ENCODE measurements at places on chromosomes 11 and 22.

GRCh38 chr11:37748641-37749040 lies 1150.6 kb upstream of the RAG2 start:
- H3K36me3 ChIP-seq = no peaks in the 10 kb centered on the region
- no peak overlapping the region for H3K4me3 ChIP-seq
- H3K4me1 ChIP-seq = no peaks in the 10 kb centered on the region
- no peaks in the 10 kb centered on the region for H3K27me3 ChIP-seq
- no peak for DNase-seq

DNA sequence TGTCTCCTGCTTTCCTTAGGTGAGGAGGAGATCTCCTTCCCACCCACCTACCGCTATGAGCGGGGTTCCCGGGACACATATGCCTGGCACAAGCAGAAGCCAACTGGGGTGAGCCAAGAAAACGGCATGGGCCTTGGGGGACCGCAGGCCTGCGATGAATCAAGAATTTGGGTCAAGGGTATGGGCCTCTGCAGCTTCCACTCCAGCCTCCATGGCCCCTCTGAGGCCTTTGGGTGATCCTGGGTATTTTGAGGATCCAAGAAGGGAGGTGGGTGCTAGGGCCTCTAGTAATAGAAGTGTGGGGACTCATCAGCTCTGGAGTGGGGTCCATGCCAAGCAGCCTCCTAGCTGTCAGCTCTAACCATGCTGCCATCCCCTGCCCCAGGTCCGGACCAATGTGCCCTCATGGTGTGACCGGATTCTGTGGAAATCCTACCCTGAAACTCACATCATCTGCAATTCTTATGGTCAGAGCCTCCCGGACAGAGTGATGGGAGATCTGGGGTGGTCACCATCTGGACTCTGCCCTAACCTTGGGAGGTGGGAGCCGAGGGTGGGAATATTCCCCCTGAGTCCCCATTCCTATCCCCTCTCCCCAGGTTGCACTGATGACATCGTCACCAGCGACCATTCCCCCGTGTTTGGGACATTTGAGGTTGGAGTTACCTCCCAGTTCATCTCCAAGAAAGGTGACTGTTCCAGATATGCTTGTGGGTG lies 8.6 kb downstream of the INPPL1 start:
- no peak overlapping the region for H3K27ac ChIP-seq
- H3K4me3 ChIP-seq = no peak overlapping the region
- H3K36me3 ChIP-seq = peaks cover 20% of the 10 kb centered on the region
- DNase-seq = no peak
- no peaks in the 10 kb centered on the region for H3K4me1 ChIP-seq

GRCh38 chr11:122765487-122766131 lies 72.7 kb upstream of the CRTAM start:
- no peak for DNase-seq
- H3K36me3 ChIP-seq = no peaks in the 10 kb centered on the region
- H3K27me3 ChIP-seq = no peaks in the 10 kb centered on the region
- H3K4me3 ChIP-seq = no peak overlapping the region

DNA sequence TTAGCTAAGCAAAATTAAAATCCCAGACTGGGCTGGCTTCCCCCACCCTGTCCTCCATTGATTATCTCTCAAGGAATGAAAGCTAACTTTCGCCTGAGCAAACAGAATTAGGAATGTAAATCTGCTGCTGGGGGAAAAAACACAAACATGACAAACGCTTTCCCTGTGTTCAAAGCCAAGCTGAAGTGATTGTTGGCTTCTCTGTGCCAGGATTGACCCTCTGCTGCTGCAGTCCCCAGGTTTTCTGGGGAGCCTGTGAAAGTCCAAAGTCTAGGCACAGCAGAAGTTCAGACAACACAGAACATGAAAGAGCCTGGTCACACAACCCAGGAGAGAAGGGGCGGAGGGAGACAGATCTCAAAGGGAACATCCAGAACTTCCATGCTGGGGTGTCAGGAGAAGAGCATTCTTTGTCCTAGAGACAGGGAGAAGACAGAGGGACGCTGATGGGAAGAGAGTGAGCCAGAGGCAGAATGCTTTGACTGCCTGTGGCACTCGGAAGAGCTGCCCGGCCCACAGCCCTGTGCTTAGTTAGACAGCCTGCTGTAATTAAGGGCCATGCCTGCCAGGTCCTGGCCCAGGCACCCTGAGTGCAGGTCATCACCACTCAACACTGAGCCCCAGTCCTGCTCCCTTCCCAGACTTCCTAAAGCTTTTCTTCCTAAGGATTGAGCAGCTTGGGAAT lies 6.9 kb downstream of the PATZ1 start:
- no peaks in the 10 kb centered on the region for H3K36me3 ChIP-seq
- H3K27me3 ChIP-seq = no peaks in the 10 kb centered on the region
- H3K4me1 ChIP-seq = peaks cover 18% of the 10 kb centered on the region
- H3K27ac ChIP-seq = no peak overlapping the region

- no peaks in the 10 kb centered on the region for H3K36me3 ChIP-seq
- H3K27me3 ChIP-seq = no peaks in the 10 kb centered on the region
- H3K27ac ChIP-seq = no peak overlapping the region
- no peaks in the 10 kb centered on the region for H3K4me1 ChIP-seq
Measured at GRCh38 chr11:33383075-33383919, 126.1 kb downstream of the HIPK3 start.

- H3K4me1 ChIP-seq = no peaks in the 10 kb centered on the region
- no peaks in the 10 kb centered on the region for H3K27me3 ChIP-seq
- DNase-seq = no peak
Measured at GRCh38 chr11:19953909-19954308, 206.4 kb downstream of the DBX1 start.

DNA sequence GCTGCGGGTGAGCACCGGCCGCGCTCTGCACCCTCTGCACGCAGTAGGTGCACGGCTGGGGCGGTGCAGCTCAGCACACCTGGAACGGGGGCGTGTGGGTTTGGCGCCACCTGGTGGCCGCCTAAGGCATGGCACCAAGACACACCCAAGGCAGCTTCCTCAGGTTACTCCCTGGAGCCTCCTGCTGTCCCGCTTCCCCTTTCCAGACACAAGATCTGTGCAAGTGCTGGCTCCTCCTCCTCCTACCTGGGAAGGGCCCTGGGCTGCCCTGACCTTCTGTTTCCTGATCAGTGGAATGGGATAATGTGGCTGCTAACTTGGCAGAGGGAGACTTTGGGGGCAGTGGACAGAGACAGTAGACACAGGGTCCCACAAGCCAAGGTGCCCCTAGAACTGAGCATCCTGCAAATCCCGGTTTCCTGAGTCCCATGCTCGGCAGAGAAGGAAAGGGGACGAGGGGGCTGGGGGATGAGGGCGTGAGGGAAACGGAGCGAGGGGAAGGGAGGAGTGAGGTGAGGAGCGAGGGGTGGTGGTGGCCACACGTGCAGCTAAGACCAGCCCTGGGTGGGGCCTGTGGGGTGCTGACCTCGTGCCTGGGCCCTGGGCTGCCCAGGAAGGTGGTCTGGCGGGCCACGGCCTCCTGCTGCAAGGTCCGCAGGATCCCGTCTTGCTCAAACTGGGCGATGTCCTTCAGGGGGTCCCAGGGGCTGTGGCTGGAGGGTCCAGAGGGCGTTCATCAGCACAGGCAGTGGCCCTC lies 34.8 kb upstream of the CARS1 start:
- no peaks in the 10 kb centered on the region for H3K4me1 ChIP-seq
- no peak overlapping the region for H3K4me3 ChIP-seq
- DNase-seq = peak; percentile 54
- no peaks in the 10 kb centered on the region for H3K27me3 ChIP-seq
- H3K36me3 ChIP-seq = peaks cover 5% of the 10 kb centered on the region

GRCh38 chr11:8757047-8757446 lies 74.5 kb downstream of the RPL27A start:
- no peak overlapping the region for H3K4me3 ChIP-seq
- DNase-seq = no peak
- H3K4me1 ChIP-seq = peaks cover 4% of the 10 kb centered on the region
- H3K27ac ChIP-seq = peak overlapping the region; percentile 19

DNA sequence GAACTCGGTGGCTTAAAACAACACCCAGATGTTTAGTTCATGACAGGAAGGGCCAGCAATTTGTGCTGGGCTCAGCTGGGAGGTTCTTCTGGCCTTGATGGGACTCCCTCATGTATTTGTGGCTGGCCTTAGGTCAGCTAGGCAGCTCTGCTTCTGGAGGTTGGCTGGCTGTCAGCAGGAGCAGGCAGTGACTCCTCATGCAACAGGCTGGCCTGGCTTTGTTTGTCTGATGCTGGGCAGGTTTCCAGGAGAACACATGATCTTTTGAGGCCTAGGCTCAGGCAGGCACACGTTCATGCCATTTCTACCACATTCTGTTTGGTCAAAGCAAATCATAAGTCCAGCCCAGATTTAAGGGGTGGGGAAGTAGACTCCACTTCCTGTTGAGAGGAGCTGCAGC lies 571.2 kb downstream of the TBC1D22A start:
- H3K27ac ChIP-seq = no peak overlapping the region
- H3K4me1 ChIP-seq = no peaks in the 10 kb centered on the region
- no peak overlapping the region for H3K4me3 ChIP-seq
- peak; percentile 23 for DNase-seq

DNA sequence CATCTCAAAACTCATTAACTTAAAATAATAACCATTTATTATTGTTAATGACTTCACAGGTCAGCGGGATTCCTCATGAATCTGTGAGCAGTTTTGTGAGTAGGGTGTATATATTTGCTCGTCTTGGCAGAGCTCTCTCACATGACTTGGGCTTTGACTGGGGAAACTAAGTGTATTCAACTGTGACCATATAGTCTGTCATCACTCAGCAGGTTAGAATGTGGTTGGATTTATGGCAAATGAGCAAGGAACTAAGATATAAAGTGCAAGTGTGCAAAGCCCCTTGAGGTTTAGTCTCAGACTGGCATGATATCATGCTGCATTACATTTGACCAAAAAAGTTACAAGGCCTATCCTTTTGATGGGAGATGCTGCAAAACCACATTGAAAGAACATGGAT lies 254.8 kb downstream of the CNTN5 start:
- H3K27ac ChIP-seq = no peak overlapping the region
- no peak overlapping the region for H3K4me3 ChIP-seq
- DNase-seq = no peak
- H3K27me3 ChIP-seq = no peaks in the 10 kb centered on the region
- no peaks in the 10 kb centered on the region for H3K36me3 ChIP-seq

DNA sequence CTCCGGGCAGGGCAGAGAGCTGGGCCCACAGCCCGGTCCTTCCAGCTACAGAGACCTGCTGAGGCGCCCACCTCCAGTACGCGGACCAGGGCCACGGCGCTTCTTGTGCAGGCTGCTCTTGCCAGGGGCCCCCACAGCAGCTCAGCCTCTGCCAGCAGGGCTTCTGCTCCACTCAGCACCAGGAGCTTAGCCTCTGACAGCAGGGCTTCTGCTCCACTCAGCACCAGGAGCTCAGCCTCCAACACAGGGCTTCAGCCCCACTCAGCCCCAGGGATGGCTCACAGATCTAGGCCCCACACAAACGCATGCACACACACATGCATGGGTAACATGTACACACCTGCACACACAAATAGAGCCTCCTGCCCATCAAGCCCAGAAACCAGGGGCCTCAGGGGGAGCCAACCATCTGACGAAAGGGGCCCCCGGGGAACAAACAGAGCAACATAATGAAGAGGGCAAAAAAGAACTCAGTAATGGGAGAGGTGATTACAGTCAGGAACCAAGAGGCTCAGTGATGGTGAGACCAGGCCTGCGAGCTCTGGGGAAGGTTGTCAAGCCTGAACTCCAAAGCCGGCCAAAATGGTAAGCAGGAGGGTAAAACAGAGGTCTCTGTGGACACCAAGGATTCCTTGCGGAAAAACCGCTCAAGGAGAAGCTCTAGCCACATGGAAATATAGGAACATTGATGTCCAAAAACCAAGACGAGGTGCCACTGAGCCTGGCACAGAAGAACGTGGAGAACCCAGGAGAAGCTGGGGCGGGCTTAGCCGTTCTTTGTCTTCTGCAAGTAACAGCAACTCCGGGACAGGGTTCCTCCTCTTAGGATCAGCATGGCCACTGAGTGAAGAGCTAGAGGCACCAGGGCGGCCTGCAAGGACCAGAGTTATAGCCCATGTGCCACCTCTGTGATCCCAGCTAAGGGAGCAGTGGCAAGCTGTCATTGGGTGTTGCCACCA lies 46.5 kb downstream of the GNB1L start:
- no peak overlapping the region for H3K4me3 ChIP-seq
- H3K27ac ChIP-seq = no peak overlapping the region
- DNase-seq = no peak
- no peaks in the 10 kb centered on the region for H3K27me3 ChIP-seq

DNA sequence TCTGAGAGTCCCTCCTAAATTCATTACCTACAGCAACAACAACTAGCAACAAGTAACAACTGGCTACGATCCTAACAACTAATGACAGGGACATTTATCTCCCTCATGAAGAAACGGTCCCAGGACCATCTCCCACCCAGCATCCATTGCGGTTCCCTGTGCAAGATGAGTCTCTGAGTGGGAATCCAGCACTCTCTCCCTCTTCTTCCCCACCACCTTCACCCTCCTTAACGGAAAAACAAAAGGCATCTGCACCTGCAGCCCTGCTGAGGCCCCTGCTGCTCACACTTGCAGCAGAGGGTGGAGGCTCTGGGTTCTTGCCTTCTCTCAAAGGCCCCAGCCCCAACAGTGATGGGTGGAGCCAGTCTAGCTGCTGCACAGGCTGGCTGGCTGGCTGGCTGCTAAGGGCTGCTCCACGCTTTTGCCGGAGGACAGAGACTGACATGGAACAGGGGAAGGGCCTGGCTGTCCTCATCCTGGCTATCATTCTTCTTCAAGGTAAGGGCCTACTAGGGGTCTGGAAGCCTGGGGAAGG lies at the start of gene CD3G:
CD3G (plus strand) TSS at position 364 of the 535 bp plus-strand sequence; CDS start at position 444, 80 bp downstream.
- H3K4me3 ChIP-seq = no peak within 1 kb of the TSS
- no peak within 1 kb of the TSS for H3K27ac ChIP-seq
- no peak for DNase-seq
- no peaks in the 10 kb centered on the region for H3K36me3 ChIP-seq
- no peaks in the 10 kb centered on the region for H3K27me3 ChIP-seq

- H3K4me1 ChIP-seq = no peaks in the 10 kb centered on the region
- no peak for DNase-seq
- no peaks in the 10 kb centered on the region for H3K27me3 ChIP-seq
- H3K36me3 ChIP-seq = no peaks in the 10 kb centered on the region
Measured at GRCh38 chr22:48944433-48944750, 883.3 kb downstream of the BRD1 start.

DNA sequence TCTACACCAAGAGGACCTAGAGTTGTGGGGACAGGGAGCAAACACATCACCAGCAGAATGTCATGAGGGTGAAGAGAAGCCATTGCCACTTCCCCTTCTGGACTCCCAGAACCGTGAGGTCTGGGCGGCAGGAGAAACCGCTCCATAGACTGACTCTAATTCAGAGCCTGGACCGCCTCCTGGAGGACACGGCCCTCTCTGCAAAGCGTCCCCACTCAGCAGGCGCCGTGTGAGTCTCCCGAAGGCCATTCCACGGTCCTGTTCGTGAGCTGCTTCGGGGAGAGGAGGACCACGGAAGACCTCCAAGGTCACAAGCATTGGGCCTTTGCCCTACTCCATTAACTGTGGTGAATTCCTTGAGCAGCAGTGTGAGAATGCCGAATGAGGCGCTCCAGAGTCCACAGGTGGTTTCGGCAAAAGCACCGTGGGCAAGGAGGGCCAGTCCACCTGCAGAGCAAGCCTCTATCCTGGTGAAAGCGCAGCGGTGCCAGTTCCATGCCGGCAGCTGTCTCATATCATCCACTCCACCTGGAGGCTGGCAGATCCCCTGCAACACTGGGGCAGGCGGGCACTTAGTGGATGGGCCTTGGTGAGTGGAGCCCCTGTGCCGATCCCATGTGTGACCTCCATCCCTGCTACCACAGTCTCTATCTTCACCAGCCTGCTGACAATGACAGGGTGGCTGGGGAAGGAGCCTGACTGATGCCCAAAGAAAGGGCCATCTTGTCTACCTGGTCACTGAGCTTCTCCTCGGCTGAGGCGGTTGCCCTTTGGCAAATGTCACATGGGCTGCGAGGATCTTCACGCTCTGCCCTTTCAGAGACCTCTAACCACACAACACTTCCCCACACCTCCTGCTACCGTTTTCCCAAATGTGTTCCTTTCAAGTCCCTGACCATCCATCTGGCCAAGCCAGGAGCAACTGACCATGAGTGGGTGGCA lies 7.5 kb downstream of the C11orf21 start:
- H3K4me1 ChIP-seq = no peaks in the 10 kb centered on the region
- H3K36me3 ChIP-seq = no peaks in the 10 kb centered on the region
- no peak for DNase-seq
- no peak overlapping the region for H3K27ac ChIP-seq
